ENCODE measurements at places on chromosomes 12 and 14.

DNA sequence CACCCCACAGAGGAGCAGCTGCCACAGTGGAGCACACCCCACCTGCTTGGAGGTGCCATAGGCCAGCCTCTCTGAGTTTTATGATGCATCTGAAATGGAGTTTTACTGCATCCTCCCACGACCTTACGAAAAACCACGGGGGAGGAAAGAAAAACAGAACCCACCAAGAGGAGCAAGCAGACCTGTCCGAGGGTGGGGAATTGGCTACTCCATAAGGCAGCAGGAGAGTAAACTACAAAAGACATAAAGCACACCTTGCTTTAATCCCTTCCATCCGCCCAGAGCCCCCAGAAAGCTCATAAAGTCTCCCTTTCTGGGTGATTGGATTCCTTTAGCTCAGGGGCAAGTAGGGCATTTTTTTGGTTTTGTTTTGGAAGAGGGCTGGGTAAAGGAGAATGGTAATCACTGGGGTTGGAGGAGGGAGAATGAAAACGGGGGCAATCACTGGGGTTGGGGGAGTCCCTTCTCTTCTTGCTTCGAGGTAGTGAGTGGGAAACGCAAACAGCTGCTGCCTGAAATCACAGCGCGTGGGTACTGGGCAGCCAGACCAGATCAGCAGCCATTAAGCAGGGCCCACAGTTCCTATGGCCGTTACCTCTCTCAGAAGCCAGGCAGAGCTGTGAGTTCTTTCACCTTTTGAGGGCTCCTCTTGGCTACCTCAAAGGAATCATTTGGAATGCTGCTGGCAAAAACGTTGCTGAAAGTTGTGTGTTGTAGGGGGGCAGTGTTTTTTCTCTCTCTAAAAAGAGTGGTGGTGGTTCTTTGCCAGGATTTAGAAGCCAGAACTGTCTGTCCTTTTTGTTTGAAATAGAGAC lies 433.6 kb downstream of the ZFP36L1 start:
- DNase-seq, result no peak

- DNase-seq, result no peak
Measured at GRCh38 chr12:84016956-84017355, 895.6 kb downstream of the SLC6A15 start.

GRCh38 chr12:29200586-29200985 lies 51.5 kb downstream of the FAR2 start:
- DNase-seq, result no peak

GRCh38 chr12:15788233-15789219 lies 662 bp downstream of the EPS8 start:
- DNase-seq, result peak; percentile 40

DNA sequence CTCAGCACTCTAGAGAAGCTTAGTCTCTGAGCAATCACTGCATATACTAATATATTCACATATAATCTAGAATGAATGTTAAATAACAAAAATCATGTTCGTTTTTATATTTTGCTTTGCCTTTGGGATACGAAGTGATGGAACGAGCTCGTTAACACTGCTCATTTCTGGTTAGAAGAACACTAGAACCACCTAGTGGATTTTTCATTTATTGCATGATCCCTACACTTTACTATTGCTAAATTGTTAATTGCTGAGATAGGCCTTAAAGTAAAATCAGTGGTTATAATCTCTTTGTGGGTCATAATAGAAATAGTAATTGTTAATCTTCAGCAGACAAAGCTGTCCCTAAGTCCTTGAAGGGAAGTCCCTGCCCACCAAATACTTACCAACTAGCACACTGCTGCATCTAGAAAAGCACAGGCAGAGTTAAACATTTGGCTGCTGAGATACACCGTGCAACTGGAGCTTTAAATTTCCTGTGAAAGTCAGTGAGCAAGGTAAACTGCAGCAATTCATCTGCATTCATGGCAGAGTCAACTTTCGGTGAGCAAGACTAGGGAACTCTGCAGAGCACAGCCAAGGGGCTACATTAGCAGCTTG lies 353.7 kb downstream of the APAF1 start:
- no peak for DNase-seq

DNA sequence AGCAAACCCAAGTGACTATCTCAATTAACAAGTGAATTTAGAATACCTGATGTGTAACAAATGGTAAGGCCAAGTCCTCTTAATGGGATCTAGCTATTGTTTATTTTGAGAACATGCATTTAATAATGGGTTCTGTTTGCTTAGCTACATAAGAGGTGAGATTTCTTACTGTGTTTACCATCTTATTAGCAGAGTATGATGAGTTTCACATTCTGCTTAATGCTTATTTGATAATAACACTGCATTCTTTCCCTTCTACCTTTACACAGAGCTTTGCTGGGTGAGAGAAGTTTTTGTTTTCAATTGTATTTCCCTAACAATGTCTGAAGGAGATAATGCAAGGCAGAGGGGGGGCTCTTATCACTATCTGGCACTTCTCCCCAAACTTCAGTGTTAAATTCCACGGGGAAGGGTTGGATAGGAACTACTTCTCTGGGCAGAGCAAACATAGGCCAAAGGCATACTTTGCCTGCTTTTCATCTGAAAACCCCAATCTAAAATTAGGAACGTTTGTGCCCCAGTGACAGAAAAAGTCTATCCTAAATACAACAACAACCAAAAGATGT lies 129.0 kb upstream of the ATXN7L3B start:
- DNase-seq, result no peak

DNA sequence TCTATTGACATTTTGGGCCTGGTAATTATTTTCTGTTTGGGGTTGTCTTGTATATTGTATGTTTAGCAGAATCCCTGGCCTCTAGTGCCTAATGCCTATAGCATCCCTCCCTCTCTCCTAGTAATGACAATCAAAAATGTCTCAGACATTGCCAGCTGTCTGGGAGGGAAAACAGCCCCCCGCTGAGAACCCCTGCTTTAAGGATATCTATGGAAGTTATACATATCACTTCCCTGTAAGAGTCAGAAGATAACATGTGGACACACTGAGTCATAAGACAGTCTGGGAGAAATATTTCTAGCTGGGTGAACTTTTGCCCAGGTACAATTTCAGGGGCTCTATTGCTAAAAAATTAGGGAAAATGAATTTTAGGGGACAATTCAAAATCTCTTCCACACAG lies 255.0 kb downstream of the PAWR start:
- no peak for DNase-seq

- DNase-seq, result no peak
Measured at GRCh38 chr12:21823581-21823980, 49.1 kb upstream of the KCNJ8 start.

DNA sequence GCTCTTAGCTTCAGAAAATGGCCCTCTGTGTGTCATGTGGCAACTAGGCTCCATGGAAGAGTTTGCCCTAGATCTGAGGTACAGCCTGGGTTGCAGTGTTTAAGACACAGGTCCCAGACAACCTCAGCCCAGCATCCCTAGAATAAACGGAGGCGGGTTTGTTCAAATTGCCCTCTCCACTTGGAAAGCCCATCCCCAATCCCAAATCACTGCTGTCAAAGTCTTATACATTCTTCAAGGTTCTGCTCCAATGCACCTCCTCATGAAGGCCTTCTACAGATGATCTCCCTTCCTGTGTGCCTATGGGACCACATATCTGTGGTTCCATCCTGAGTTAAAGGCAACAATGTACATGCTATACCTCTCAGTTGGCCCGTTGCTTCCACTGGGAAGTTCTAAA lies 289.8 kb downstream of the DPF3 start:
- DNase-seq, result no peak

DNA sequence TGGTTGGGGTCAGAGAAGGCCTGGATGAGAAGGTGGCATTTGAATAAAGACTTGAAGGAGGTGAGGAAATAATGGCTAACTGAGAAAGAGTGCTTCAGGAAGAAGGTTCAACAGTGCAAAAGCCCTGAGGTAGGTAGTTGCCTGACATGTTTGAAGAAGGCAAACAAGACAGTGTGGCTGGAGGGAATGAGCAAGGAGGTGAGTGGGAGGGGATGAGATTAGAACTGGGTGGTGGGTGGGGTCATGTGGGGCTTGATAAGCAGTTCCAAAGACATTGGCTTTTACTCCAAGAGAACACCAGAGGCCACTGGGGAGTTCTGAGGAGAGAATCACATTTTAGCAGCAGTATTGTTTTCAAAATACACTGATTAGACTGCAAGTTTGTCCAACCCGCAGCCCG lies 50.5 kb downstream of the HSPB8 start:
- DNase-seq, result no peak

GRCh38 chr12:55607821-55608594 lies 28.7 kb upstream of the OR10P1 start:
- DNase-seq, result no peak

- DNase-seq, result no peak
Measured at GRCh38 chr12:96617178-96617577, 127.8 kb downstream of the CFAP54 start.

DNA sequence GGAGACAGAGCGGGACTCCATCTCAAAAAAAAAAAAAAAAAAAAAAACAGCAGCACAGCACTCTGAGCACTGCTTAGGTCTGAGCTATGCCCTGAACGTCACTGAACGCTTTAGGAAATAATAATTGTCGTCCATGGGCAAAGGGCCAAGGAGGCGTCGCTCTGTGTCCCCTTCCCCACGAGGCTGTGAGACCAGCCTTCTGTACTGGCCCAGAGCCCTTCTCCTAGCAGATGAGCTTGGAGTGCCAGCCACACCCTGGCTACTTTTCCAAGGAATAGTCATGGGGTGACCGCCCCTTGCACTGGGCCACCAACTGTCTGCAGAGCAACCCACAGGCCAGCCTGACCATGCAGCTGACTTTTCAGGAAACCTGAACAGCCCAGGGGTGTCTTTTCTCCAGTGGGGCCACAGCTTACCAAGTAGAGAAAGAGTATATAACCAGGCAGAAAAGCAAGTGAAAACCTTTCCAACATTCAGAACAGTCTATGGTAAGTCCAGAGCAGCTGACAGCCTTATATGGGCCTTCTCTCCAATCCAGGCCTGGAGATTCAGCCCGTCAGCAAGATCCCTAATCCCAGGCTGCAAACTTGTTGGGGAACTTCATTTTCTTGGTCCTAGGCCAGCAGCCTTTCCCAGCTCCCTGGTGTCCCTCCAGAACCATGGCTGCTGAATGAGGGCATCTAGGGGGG lies 28.5 kb downstream of the CD9 start:
- no peak for DNase-seq

- DNase-seq, result no peak
Measured at GRCh38 chr14:71985538-71986189, 53.4 kb downstream of the RGS6 start.

GRCh38 chr14:104685216-104685997 lies 4.0 kb upstream of the INF2 start:
- peak; percentile 49 for DNase-seq

GRCh38 chr12:103705927-103706326 lies 118.9 kb downstream of the STAB2 start:
- no peak for DNase-seq

DNA sequence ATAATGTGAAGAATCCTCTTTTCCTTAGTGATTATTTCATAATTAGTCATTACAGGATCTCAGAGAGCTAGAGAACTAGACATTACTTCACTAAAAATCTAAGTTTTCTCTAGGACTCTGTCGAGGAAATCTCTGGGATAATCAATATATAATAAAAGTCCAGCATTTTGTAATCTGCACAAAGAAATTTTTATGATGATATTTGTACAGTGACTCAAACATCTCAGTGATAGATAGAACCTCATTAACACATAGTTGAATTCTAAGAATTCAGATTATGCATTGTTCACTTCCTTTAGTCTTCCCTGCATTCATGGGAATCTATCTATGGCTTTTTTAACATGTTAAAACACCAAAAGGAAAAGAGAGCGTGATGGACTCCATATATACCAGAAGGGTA lies 11.0 kb downstream of the ITPR2 start:
- no peak for DNase-seq

- DNase-seq, result no peak
Measured at GRCh38 chr12:2302711-2303580, 250.2 kb downstream of the CACNA1C start.

GRCh38 chr14:24875991-24876878 lies 173.7 kb downstream of the STXBP6 start:
- no peak for DNase-seq

- DNase-seq, result peak; percentile 71
Measured at GRCh38 chr14:68978172-68978911, 760 bp downstream of the ACTN1 start.

GRCh38 chr12:110530511-110530910 lies 28.4 kb downstream of the RAD9B start:
- DNase-seq, result no peak

DNA sequence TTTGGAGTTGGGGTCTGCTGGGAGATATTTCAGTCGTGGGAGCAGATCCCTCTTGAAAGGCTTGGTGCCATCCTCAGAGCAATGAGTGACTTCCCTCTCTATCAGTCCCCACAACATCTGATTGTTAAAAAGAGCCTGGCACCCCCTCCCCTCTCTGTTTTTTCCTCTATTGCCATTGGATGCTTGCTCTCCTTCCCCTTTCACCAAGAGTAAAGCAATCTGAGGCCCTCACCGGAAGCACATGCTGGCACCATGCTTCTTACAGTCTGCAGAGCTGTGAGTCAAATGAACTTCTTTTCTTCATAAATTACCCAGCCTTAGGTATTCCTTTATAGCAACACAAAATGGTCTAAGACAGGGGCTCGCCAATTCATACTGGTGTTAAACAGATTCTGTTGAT lies 99.1 kb upstream of the CCND2 start:
- peak; percentile 15 for DNase-seq

GRCh38 chr12:94481734-94482133 lies 22.1 kb upstream of the CEP83 start:
- no peak for DNase-seq

- DNase-seq, result no peak
Measured at GRCh38 chr12:44842669-44843068, 33.4 kb downstream of the NELL2 start.

GRCh38 chr12:69991690-69992288 lies 166.8 kb downstream of the MYRFL start:
- no peak for DNase-seq

DNA sequence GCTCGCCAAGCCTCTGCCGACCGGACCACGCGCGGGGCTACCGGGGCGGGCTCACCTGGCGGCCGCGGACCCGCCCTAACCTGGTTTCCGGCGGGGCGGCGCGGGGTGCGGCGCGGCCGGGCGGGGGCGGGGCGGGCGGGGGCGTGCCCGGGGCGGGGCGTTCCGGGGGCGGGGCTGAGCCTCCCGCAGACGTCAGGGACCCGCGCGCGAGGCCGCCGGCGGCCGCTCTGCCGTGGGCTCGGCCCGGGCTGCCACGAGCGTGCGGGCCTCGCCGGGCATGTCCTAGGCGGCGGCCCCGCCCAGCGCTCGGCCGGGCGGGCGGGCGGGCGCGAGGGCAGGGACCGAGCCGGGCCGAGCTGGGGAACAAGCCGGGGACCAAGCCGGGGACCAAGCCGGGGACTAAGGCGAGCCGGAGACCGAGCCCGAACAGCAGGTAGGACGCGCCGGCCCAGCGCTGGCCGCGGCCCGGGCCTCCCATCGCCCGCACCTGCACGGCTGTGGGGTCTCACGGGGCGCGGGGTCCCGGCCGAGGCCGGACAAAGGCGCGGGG lies at the start of gene CEP170B:
TSS of gene CEP170B (plus strand) at position 188 of the 550 bp plus-strand sequence. CDS start 3,183 bp downstream, outside the sequence.
- peak; percentile 50 for DNase-seq

GRCh38 chr14:91470216-91470615 lies 39.9 kb downstream of the PPP4R3A start:
- DNase-seq, result no peak

DNA sequence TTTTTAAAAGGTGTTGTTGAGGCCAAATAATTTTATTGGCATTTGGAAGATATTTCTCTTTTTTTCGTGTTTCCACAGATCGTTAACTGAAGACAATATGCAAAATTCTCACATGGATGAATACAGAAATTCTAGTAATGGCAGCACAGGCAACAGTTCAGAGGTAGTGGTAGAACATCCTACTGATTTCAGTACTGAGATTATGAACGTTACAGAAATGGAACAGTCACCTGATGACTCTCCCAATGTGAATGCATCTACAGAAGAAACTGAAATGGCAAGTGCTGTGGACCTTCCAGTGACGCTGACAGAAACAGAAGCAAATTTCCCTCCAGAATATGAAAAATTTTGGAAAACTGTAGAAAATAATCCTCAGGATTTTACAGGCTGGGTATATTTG lies 11.2 kb downstream of the PRPF39 start:
- no peak for DNase-seq
